Sciatic nerve (tissue), 2 donors: ENCODE measurements at places on chromosomes 1 and 21. TPM values are rescaled to one million over a fixed set of nuclear protein-coding genes. Genes with fewer than 3 reads are reported as not detected.

DNA sequence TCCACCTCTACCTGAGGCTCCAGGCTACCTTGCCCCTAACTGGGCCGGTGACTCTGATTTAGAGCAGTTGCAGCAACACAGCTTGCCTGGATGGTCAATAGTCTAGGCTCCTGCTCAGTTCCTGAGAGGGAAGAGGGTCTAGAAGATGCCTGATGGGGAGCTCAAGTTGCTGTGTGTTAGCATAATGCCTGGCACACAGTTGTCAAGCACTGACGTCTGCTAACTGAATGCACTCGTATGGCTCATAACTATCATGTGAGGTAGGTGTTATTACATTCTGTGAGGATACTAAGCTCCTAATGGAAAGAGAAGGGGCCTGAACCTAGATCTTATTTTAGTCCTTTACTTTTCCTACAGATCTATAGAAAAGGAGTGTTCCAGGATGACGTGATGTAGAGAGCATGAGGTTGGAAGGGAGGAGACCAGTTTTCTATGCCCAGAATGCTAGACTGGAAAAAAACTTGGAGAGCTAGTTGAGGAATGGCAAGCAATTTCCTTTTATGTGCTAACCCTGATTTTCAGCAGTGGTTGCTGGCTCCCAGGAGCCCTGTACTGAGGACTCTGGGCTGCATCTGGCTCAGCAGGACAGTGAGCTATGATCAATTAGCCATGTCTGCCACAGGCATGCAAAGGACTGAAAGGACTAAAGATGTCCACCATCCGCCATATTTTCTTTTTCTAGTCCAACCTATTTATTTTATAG is 30.0 kb downstream of the FAM78B start:
- DNase-seq = no peak

- peak; percentile 91 for DNase-seq
These were observed at the start of gene AKT3 for GRCh38 chr1:243850202-243850451. AKT3 (minus strand) TSS chr1:243850243; CDS start chr1:243843170, 7,073 bp downstream.

GRCh38 chr1:54649130-54649898 is 7.7 kb downstream of the MROH7 start:
- no peak for DNase-seq

DNA sequence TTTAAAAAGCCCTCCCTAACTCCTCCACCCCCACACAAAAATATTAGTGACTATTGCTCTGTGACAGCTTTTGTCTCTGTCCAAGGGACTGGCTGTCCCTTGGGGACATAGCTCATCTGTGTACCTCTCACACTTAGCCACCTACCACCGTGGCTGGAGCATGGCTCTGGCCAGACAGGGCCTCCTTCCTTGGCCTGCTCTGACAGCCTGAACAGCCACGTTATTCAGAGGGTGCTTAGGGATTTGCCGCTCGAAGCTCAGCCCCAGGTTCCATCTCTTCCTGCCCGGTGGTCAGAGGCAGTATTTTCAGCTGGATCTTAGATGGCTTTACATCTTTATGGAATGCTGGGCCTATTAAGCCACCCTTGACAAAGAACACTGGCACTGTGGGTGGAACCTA is 6.1 kb upstream of the CELSR2 start:
- no peak for DNase-seq

GRCh38 chr1:101262060-101262459 is 25.2 kb downstream of the S1PR1 start:
- DNase-seq = no peak

DNA sequence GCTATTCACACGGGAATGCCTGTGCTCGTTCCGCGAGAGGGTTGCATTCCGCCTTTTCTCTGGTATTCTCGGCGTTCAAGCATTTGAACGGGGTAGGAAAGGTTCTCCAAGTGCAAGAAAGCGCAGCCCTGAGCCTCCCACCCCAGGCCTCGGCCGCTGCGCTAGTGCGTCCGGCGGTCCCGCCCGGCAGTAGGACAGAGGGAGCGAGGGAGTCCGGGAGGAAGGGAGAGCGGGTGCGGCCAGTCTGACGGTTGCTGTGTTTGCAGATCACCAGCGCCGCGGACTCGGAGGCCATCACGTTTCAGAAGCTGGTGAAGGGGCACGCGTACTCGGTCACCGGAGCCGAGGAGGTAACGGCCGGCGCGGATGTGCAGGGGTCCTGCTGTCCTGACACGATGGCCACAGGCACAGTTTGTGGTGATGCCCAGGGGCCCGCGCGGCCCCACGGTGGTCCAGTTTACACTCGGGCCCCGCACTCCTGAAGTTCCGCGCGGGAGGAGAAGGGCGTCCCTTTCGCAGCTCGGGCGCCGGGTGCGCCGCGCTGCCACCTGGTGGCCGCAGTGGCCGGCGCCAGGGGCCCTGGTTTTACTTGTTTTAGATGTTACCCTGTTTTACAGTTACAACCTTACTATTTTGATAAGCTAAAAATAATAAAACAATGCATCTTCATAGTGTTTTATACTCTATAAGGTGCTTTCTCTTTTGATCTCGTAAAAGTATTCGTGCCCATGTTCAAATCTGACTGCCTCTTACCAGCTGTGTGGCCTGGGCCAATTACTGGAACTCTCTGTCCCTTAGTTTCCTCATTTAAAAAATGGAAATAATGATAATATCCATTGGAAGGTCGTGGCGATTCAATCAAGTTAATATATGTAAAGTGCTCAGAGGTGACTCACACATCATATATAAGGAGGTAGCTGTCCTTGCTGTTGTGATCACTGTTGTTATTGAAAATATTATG is 36.7 kb downstream of the CAPN2 start:
- peak; percentile 79 for DNase-seq

DNA sequence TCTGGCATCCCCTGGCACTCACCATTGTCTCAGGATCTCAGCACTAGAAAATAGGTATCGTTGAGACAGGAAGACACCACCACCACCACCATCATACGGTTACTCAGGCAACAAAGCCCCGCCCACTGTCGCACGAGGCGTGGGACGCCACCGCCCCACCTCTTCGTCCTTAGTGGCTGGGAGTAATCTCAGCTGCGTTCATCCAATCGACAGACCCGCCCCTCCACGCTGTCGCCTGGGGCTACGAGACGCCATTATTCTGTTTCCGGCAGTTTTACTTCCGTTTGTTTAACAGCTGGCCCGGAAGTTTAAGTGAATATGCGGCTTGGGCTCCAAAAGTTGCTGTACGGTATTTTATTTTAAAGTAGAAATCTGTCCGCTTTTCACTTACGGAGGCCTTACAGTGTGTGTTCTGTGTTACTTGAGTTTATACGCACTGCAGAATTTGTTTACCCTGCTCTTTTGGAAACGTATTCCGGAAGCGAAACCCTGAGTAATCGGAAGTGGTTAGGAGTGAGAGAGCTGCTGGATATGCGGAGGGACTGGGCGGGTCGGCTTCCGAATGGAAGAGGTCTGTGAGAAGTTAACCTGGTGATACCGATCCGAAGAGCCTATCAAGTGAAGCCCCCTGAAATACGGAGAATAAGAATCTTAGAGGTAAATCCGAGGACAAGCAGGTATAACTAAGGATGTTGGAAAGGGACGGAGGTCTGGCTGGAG is at the start of the genes BLZF1 and NME7:
Gene BLZF1 (plus strand): TSS at position 510 of the 720 bp plus-strand sequence. CDS start 1,328 bp downstream, outside the sequence.
Gene NME7 (minus strand): TSS at position 112 of the 720 bp plus-strand sequence. CDS start 87 bp downstream, at position 25.
- DNase-seq = peak; percentile 97

DNA sequence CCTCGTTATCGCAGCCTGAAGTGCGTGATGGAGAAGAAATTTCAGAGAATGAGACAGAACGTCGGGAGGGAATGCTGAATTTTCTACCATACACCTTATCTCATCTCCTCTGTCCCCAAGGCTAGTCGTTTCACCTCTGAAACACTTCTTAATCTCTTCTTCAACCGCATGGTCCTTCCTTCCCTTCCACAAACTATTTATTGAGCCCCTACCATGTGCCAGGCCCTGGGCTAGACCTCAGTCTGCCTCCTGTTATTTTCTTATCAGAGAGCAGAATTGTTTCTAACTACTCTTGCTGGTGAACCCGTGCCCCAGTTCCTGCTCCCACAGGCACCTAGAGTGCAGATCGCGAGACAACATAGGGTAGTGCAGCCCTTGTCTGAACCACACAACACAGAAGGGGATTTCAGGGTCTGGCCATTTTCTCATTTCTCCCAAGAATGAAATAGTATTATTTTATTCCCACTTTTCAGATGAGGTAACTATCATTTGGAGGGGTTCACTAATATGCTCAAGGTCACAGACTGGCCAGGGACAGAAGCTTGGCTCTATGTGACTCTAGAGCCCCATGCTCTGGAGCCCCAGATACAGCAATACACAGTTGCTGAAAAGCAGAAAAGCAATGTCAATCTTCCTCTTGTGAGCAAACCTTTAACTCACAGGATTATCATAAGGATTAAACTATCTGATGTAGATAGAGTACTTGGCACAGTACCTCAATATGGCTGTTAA is 598 bp upstream of the ADIPOR1 start:
- no peak for DNase-seq

DNA sequence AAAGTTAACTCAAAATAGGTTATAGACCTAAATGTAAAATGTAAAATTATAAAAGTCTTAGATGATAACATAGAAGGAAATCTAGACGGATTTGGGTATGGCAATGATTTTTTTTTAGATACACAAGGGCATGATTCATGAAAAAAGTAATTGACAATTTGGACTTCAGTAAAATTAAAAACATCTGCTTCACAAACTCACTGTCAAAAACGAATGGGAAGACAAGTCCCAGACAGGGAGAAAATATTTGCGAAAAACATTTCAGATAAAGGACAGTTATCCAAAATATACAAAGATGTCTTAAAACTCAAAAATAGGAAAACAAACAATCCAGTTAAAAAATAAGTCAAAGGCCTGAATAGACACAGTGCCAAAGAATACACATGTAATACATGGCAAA is 9.7 kb upstream of the PTGS2 start:
- DNase-seq = no peak

DNA sequence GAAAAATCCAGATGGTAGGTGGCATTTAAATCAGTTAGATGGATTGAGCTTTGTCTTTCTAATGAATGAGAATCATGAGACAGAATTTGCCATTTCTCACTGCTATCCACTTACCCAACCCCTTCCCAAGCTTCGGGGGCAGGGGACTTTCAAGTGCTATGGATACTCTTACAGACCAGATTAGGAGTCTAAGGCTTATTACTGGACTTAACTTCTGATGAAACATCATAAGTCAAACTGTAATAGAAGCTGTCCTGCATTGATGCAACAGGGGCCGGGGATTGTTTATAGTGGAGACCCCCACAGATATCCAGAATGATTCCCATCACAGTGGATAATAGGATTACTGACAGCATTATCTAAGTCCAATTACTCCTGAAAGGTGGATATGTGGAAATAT is 267.0 kb downstream of the NUF2 start:
- no peak for DNase-seq

DNA sequence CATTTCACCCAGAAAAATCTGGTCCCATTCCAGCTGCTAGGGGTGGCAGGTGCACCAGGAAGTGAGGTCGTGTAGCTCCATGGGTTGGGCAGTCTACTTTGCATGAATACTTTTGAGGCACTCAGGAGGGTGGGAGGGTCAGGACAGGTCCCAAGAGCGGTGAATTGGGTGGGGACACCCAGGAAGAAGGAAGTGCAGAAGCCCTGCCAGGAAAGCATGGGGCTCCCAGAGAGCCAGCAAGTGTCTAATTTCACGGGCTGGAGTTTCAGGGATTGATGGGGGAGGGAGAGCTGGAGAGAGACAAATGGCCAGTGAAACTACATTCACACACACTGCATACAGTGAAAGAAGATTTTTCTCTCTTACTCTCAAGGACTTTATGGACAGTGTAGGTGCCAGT is 137.8 kb downstream of the GALNT2 start:
- no peak for DNase-seq

DNA sequence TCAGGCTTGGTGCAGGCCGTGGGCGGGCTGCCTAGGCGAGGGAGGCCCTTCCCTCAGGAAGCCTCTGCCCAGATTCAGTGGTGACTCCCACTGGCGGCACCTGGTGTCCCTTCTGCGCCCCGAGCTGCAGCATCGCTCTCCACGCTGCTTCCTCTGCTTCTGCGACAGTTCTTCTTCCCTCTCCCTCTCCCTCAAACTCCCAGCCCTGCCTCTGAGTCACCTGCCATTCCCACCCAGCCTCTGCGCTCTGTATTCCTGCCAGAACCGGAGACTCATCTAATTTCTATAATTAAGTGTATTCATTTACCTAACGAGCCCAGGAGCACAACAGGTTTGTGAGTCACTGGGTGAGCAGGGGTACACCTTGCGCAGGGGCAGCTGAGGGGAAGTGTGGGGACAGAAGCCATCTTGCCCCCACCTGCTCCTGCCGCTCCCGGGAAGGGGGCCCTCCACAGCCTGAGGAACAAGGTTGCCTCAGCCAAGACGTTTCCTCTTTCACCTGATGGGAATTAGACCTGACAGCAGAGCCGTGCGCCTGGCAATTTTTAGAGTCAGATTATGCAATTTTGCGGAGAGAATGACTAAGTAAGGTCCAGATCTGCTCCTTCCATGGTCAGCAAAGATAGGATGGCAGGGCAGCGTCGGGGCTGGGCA is 19.4 kb downstream of the KCNC4 start:
- DNase-seq = no peak

DNA sequence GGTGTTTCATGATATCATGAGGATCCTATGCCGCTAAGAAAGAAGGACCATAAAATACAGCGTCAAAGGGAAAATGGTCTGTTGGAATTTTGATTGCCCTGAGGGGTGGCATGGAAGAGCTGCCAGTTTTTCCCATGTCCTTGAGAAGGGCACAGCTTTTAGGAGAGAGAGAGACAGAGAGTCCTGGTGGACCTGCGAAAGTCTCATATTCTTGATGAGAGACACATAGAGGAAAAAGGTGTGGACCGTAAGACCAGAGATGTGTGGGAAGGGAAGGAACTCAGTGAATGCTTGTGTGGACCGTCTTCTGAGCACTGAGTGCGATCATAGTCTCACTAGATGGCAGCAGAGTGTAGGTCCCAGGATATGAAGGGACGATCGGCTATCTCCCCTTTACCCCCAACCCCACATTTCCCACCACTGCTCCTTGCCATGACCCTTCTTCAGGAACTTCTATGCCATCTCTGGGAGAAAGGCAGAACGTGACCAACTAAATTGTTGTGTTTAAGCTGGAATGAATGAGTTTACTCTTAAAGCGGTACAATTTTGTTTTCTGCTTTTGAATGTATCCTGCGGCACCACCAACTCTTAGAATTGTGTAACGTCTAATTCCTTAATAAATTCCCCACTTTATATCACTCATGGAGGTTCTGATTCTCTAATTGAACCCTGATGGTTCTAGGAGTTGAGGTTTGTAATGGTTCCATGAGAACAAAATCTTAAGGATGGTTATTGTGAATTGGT is 117.7 kb downstream of the CTH start:
- no peak for DNase-seq

GRCh38 chr1:58597996-58598395 is 20.9 kb upstream of the TACSTD2 start:
- no peak for DNase-seq

GRCh38 chr1:220873087-220873486 is 6.2 kb upstream of the HLX start:
- DNase-seq = no peak

GRCh38 chr1:213658457-213658856 is 329.3 kb upstream of the PROX1 start:
- no peak for DNase-seq

GRCh38 chr1:185010361-185010760 is 35.0 kb upstream of the RNF2 start:
- no peak for DNase-seq

Gene KIF14
- 0.22 TPM for total RNA-seq

Gene SLAMF8
- total RNA-seq = 3.3 TPM

Gene CLDN8
- total RNA-seq = not detected
